Left kidney (tissue), 8 donors: ENCODE measurements at places on chromosomes 2 and 18. TPM values are rescaled to one million over a fixed set of nuclear protein-coding genes. Genes with fewer than 3 reads are reported as not detected.
A peak's percentile ranks its signal among the peaks of the same experiment; 100 is the strongest.

Gene GAREM1
- polyA plus RNA-seq: 39.6 TPM

Gene DOK6
- polyA plus RNA-seq: 21.8 TPM

DNA sequence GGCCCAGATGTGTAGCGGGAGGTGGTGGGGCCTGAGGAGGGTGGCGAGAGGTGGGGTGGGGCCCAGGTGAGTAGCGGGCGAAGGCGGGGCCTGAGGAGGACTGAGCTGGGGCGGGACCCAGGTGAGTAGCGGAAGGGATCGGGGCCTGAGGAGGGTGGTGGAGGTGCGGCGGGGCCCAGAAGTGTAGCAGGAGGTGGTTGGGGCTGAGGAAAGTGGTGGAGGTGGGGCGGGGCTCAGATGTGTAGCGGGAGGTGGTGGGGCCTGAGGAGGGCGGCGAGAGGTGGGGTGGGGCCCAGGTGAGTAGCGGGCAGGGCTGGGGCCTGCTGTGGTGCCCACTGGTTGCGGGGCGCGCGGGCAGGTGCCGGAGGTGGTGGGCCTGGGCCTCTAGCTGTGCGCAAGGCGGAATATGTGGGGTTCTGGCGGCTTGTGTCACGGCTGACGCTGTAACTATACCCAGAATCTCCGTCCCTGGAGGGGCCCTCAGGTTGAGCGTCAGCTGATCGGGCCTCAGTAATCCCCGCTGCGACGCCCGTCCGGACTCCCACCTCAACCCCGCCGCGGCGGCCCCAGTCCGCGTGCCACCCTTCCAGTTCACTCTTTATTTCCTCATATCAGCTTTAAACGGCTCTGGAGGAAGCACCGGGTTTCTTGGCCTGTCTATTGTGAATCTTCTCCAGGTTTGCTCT, 866 bp upstream of the SF3B6 start:
- DNase-seq: no peak

DNA sequence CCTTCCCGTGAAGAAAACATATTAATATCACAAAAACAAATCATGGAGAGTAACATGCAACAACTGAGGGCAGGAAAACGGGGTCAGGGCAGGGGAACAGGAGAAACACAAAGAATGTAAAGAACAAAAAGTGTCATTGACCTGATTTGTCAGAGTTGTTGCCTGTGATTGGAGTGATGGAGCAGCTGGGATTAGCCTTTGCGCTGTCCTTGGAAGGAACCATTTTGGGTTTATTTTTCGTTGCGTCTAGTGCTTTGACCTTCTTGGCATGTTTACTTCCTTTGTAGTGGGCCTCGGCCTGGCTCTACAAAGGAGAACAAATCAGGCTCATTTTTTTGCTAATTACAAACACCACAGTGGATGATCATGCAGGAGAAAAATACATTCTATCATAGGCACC, 218.5 kb upstream of the SESTD1 start:
- DNase-seq: no peak

GRCh38 chr2:159855557-159856061, 57.6 kb upstream of the CD302 start:
- DNase-seq: no peak

DNA sequence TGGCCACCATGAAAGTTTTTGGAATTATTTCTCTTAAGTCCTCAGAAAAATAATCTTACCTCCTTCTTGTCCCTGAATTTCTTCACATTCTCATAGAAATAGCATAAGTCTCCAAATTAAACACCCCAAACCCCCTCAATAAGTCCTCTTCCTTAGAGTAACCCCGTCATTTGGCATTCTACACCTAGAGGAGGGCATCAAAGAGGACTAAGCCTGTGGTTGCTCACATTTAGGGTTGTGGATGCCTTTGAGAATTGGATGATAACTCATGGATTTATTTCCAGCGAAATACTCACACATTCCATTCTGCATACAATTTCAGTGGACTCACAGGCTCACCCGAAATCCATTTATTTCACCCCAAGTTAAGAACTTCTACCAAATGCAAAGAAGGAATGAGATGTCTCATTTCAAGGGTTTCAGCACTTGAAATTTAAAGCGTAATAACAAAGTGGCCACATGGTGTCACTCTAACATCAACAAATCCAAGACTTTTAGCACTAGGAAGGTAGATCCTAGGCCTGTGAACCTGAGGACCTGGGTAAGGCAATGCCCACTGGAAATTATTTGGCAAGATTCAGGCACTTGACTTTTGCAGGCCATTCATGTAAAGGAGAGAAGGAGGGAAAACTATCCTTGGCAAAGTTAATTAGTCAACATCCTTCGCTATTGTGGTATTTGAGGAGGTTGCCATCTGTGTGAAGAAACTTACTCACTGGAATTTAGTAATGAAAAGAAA, 24.6 kb downstream of the DYTN start:
- peak; percentile 57 for DNase-seq

DNA sequence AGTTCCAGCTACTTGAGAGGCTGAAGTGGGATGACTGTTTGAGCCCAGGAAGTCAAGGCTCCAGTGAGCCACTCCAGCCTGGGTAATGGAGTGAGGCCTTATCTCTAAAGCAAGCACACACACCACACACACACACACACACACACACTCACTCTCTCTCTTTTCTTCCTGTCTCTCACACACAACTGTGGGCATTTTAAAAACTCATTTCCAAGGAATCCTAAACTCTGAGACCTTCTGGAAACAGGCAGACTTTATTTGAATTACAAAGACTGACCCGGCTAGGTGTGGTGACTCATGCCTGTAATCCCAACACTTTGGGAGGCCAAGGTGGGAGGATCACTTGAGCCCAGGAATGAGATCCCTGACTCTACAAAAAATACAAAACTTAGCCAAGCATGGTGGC, 21.3 kb downstream of the WDSUB1 start:
- no peak for DNase-seq

DNA sequence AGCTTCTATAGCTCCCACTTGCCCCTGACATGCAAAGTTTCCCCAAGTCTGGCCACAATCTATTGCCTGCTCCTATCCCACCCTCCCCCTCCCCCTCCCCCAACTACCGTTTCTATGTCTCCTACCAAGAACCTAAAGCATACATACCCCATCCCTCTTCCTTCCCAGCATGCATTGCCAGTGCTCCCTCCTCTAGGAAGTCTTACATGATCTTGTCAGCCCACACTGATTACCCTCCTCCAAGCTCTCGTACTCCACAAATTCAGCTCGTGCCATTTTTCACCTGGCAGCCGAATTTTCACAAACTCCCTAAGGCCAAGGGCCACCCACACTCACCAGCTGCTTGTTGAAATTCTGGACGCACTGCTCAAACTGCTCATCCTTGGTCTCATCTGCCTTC, 30.7 kb downstream of the BIN1 start:
- DNase-seq: no peak
